ENCODE measurements at places on chromosomes 16 and 17.

DNA sequence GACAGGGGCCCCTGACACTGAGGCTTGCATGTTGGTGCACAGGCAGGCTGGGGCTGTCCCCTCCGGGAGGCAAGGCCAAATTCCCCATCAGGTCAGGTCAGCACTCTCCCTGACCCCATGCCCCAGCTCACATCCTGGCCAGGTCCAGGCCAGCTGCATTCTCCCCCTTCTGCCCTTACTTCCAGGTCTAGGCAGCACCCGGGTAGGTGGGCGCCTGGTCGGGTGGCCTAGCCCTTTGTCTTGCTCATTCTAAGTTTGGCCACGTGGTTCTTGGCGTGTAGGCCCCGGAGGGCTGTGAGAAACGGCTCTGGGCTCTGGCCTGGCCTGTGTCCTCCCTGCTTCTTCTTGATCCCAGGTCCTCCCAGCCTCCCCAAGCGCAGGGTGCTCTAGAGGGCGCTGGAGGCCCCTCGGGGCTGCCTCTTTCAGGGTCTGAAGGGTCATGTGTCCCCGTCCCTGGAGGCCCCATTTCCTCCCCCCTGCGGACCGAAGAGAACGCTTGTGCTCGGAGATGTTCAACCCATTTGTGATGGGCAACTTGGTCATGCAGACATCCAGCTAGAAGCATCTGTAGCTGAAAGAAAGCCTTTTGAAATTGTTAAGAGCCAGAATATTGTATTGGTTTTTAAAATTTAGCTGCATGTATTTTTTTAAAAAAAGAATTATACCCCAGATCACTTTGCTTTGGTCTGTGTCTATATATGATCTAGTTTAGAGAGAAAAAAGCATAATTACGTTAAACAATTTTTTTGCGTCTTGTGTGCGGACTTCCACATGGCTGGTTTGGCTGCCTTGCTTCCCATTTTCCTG, 6.7 kb downstream of the BAHCC1 start:
- DNase-seq = peak; percentile 39

GRCh38 chr17:72520665-72521303, 400.0 kb downstream of the SOX9 start:
- no peak for DNase-seq

- no peak for DNase-seq
These were observed 240.9 kb upstream of the SALL1 start for GRCh38 chr16:51391798-51392511.

- DNase-seq = no peak
These were observed 18.0 kb downstream of the ZFPM1 start for GRCh38 chr16:88471115-88471514.

GRCh38 chr17:59600169-59600568, 19.5 kb upstream of the CLTC start:
- no peak for DNase-seq

- DNase-seq = no peak
These were observed 21.4 kb upstream of the NKD1 start for GRCh38 chr16:50526796-50527195.

DNA sequence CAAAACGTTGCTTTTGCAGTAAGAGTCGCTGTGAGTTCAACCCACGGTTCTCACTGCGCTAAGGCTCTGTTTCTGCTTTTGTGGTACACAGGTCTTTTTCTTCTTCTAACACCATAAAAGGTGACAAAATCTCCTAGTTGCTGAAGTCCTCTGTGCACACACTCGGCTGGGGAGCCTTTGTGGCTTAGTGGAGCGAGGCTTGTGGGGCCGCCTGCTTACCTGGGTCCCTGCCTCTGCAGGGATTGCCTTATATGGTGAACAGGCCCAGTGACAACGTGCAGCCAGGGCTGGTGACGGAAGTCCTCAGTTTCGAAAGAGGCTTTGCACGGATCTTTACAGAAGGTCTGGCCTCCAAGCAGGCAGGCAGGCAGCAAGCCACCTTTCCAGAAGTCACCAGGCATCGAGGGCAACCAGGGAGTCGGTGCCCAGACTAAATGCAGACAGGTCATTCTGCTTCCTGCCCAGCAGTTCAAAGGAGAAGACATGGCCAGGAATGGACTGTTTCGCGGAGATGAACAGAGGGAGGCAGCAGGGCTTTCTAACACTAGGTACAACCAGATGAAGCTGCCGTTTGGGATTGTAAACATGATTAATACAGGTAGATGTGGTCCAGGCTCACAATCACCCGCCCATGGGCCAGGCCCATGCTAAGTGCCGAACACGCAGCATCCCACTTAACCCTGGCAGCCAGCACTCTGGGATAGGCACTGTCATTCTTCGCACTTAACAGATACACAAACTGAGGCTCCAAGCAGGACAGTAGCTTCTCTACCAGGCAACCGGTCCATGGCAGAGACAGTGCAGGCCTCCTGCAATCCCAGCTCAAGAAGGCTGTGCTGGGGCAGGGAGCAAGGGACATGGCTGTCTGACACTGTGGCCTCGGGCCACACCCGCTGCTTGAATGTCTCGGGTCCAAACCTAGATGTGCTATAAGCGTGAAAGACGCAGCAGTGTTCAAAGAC, 10.7 kb upstream of the MEAK7 start:
- peak; percentile 80 for DNase-seq

- no peak for DNase-seq
These were observed 18.6 kb downstream of the CREBBP start for GRCh38 chr16:3861808-3862451.

DNA sequence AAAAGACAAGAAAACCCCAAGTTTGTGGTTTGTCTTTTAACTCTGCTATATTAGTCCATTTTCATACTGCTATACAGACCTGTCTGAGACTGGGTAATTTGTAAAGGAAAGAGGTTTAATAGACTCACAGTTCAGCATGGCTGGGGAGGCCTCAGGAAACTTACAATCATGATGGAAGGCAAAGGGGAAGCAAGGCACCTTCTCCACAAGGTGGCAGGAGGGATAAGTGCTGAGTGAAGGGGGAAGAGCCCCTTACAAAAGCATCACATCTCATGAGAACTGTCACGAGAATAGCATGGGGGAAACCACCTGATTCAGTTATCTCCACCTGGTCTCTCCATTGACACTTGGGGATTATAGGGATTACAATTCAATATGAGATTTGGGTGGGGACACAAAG, 13.5 kb upstream of the ADAM11 start:
- DNase-seq = no peak

DNA sequence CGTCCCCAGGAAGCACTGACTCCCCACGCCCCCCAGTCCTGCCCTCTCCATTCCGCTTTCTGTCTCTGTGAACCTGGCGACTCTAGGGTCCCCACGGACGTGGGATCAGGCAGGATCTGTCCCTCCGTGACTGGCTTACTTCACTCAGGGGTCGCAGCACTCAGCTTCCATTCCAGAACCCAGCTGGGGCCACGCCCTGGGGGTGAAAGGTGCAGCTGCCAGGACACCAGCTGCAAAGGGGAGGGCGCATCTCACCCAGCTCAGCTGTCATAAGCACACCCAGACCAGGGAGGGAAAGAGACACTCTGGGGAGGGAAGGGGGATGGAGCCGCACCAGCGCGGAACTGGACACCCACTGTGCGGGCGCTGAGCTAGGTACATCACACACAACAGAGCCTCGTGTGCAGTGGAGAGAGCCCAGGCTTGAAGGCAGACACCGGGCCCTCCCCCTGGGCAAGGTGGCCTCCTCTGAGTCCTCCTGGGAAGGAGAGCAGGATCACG, 18.5 kb upstream of the HEXD start:
- DNase-seq = no peak

GRCh38 chr16:8683640-8684039, 9.2 kb downstream of the ABAT start:
- no peak for DNase-seq

DNA sequence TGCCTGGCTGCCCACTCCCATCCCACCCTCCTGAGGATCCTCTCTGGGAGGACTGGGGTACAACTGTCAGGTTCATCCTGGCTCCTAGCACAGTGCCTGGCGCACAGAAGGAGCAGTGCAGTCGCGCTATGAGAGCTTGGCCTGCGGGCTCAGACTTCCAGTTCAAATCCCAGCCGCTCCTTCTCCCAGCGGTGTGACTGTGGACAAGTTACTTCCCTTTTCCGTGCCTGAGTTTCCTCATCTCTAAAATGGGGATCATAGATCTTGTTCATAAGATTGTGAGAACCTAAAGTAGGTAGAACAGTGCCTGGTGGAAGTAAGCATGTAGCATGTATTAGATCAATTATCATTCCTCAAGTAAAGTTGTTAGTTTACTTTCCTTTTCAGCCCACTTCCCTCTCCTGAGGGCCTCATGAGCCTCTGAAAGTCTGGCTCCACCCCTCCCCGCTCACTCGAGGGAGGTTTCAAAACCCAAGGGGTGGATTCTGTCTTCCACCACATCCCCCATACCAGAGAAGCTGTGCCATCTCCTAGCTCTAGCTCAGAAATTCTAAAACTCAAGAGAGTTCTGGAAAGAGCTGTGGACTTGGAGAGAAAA, 19.9 kb upstream of the COL1A1 start:
- no peak for DNase-seq

DNA sequence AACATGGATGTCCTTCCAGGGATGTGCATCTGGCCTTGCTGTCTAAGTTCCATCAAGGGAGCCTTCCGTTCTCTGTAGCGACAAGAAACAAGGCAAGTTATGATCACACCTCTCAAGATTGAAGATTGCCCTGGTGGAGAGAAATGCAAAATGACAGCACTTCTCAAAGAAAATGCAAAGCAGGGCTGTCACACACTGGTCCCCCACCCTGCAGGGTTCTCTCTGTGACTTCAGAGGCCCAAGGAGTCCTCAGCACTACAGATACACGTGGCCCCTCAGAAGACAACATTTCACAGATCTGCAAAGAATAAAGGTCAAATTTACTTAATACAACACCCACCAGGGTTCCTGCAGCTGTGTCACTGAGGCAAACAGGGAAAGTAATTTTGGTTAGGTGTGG, 60.7 kb upstream of the TEX2 start:
- peak; percentile 16 for DNase-seq

DNA sequence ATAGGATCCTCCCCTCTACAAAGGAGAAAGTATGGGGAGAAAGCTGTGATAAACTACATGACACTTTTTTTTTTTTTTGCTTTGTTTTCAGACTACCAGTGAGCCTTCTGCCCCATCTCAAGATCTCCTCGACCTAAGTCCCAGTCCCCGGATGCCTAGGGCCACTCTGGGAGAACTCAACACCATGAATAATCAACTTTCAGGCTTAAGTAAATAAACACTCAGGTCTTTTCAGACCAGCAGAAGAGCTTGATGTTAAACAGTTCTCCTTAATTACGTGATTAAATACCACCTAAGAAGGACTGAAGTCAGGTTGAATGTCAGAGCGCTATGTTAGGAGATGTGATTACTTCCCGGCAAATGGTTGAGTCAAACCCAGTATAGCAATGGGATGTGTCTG, 31.4 kb downstream of the COX11 start:
- no peak for DNase-seq

- DNase-seq = no peak
These were observed 632.4 kb downstream of the CDH11 start for GRCh38 chr16:64489449-64489848.

GRCh38 chr16:4077174-4077649, 39.0 kb downstream of the ADCY9 start:
- no peak for DNase-seq

DNA sequence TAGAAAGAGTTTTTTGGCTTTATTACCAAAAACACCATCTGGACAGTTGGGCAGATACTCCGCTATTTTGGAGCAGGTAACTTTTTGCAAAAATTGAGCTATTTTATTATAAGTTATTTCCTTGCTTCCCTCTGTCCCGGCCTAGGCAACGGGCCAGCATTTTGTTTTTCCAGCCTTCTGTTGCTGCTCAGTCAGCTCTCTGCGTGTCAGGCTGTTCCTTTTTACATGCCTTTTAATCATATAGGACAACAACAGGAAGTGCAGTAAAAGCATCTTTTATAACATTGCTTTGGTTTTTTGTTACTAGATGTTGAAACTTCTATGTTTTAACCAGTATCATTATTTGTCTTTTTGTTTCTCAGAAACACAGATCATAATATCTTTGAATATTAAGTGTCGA, 30.4 kb downstream of the PPM1D start:
- no peak for DNase-seq

- DNase-seq = peak; percentile 82
These were observed 17.1 kb upstream of the C17orf113 start for GRCh38 chr17:42067371-42068091.

DNA sequence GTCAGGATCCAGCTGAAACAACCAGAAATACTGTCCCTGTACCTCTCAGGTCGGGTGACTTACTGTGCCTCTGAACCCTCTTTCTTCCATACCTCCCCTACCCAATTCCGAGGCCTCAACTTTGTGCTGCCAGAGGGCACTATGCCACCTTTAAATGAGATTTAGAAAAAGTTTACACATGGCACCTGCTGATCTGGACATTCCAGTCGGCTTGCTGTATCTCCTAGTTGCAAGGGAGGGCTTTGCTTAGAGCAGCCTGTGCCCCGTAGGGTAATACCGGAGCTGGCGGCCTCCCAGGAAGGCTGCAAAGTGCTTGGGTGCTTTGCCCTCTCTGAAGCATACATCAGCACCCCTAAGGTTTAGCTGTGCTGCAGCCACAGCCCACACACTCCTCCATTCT, 306.0 kb upstream of the RBFOX1 start:
- DNase-seq = no peak

- no peak for DNase-seq
These were observed 143.7 kb downstream of the WSCD1 start for GRCh38 chr17:6213859-6214258.

DNA sequence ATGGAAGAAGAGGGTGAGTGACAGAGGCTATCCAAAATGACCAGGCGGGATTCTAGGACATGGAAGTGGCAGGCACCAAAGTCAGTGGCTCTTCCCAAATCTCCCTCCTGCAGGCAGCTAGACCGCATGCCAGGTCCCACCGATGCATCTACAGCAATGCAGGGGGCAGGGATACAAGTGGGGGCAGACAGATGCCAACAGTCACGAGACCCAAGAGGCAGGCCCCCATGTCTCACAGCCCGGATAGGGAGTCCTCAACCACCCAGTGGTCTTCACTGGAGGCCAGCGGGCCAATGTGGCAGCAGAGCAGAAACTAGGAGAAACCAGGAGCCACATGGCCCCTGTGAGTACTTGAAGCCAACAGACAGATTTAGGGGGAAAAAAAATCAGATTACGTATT, 20.0 kb downstream of the NPLOC4 start:
- no peak for DNase-seq

GRCh38 chr16:10637337-10638037, 57.1 kb upstream of the EMP2 start:
- DNase-seq = no peak

DNA sequence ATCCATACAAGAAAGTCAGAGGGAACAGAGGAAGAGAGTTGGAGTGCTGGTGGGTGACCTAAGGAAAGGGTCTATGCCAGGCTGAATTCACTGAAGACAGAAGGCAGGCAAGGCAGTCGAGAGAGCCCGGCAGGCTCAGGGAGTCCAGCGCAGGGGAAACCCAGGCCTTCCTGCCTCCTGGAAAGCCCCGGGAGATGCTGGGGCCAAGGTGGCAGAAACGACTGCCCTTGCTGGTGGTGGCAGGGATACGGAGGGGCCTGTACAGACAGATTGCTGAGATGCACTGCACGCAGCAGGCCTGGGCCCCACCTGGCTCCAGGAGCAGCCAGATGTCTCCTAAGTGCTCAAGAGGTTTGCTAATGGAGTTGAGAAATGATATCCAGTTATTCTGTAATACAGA, 59.8 kb downstream of the GTF3C1 start:
- no peak for DNase-seq
